Stimulated activated CD8-positive, alpha-beta memory T cell treated with anti-CD3 and anti-CD28 coated beads, Interleukin-2, amount 100 ng/mL, for 1 hour (primary cell): ENCODE measurements at places on chromosomes 7 and 10.

DNA sequence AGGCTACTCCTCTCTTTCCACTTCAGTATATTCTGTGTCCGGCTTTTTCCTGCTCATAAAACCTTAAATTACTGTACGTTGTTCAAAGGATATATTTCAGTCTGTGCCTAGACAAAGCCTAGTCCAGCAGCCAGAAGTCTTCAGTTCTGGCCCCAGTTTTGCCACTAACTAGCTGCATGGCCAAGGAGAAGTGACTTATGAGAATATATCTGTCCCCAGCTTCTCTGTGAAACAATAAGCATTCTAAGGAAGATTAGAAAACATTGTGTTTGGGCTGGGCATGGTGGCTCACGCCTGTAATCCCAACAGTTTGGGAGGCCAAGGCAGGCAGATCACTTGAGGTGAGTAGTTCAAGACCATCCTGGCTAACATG lies 105.0 kb upstream of the HDAC9 start:
- no peak for DNase-seq

DNA sequence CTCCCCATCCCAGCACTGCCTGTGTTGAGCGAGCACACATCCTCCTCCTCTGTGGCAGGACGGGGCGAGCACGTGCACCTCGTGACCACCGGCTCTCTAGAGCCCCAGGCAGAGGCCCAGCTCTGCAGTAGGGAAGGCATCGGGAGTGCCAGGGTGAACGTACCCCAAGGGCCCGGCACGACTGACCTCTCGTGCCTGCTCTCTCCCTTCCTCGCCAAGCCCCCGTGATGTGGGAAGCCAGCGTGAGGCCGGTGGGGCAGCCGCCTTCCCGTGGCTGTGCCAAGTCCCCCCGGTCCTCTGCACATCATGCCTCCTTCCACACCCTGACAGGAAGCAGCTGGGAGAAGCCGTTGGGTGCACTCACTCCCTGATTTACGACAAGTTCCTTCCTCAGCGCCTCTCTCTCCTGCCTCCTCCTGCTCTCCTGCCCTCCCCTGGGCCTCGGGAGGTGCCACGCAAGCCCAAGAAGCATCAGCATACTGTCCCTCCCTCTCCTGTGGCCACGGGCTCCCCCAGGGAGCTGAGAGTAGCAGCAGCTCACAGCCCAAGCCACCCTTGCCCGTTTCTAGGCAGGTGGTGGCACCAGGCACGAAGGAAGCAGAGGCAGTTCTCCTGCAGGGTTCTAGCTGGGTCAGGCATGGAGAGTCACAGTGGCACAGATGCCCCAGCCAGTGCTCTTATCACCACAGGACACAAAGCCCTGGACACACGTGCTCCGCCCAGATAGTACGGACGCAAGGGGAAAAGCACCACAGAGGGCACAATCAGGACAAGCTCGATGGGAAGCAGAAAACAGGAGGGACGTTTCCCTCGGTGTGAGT lies 47.0 kb downstream of the AMZ1 start:
- DNase-seq, result no peak

GRCh38 chr7:78601728-78602127 lies 803.2 kb downstream of the PHTF2 start:
- DNase-seq, result no peak

DNA sequence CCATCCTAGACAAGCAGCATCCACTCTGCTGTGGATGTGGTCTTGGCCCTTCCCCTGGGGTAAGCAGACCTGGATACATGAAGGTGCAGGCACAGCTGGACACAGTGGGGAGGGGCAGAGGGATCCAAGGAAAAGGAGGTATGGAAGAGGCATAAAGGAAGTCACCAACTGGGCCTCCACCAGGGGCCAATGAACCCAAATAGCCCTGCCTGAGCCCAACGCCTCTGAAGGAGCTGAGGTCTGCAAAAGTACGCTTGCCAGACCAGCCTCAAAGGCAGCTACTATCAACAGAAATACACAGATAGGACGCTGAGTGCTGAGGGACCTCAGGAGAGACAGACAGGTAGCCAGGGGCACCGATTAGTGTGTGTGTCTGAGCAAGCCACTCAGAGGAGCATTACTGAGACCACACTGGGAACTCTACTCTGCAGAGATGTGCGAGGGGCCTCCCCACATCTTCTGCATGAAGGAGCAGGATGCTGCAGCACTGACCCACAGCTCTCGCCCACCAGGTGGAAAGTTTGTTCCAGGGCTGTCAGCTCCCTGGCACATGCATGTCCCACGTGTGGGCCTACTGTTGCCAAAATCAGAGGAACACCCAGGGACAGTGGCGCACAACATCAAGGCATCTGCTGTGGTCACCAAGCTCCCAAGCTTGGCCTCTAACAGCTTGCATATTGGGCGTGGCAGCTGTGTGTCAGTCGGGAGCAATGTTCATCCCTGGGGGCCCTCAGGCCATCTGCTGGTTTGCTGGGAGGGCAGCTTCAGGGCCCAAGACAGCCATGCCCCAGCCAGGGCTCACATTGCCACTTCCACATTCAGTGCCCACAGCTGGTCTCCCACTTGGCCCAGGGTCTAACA lies 40.0 kb downstream of the MKI67 start:
- no peak for DNase-seq

GRCh38 chr7:76047811-76048667 lies at the start of the genes MDH2 and STYXL1:
MDH2 (plus strand) TSS chr7:76048106; CDS start chr7:76048161, 55 bp downstream.
STYXL1 (minus strand) TSS chr7:76048000; CDS start chr7:76030523, 17,477 bp downstream.
- peak; percentile 74 for DNase-seq

GRCh38 chr7:17677408-17677807 lies 262.9 kb downstream of the SNX13 start:
- no peak for DNase-seq

- DNase-seq, result no peak
Measured at GRCh38 chr7:77806425-77806824, 7.9 kb downstream of the PHTF2 start.

DNA sequence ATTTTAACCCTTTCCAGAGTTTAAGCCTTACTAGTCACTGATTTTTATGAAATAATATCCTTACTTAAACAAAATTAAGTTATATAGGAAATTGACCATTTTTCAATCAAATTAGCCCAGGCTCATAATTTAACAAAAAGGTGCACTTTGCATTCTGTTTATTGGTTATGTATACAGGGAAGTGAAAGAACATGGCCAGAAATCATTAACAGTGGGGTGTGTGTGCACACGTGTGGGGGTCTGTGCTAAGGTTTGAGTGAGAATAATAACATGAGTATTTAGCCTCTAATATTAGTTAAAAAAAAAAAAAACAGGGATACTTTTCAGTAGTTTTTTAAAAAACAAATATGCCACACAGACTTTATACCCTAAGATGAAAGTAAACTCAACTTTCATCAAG lies 510.5 kb upstream of the PFKP start:
- DNase-seq, result no peak

GRCh38 chr10:117500456-117500855 lies 42.1 kb upstream of the EMX2 start:
- DNase-seq, result no peak

DNA sequence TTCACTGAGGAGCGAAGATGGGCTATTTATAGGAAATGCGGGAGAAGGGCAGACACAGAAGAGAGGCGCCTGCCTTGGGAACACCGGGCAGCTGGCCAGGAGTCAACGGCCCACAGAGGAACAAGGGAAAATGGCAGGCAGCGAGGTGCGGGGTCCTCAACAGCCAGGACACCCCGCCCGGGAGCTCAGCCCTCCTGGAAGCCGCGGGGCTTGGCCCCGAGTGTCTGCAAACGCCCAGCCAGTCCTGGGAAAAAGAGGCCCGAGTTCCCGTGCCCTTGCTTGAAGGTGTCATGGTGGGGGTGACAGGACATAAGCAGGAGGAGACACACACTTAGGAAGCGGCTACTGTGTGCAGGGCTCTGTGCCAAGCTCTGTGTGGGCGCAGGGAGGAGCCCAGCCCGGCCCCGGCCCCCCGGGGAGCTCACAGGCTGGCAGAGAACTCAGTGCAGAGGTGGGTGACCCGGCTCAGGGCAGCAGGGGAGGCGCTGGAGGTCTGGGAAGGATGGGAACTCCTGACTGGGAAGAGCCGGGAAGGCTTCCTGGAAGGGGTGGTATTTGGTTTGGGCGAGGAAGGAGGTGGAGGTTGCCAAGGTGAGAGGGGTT lies 79.9 kb downstream of the ELFN1 start:
- DNase-seq, result no peak

GRCh38 chr10:119945805-119946204 lies 53.3 kb downstream of the SEC23IP start:
- no peak for DNase-seq

DNA sequence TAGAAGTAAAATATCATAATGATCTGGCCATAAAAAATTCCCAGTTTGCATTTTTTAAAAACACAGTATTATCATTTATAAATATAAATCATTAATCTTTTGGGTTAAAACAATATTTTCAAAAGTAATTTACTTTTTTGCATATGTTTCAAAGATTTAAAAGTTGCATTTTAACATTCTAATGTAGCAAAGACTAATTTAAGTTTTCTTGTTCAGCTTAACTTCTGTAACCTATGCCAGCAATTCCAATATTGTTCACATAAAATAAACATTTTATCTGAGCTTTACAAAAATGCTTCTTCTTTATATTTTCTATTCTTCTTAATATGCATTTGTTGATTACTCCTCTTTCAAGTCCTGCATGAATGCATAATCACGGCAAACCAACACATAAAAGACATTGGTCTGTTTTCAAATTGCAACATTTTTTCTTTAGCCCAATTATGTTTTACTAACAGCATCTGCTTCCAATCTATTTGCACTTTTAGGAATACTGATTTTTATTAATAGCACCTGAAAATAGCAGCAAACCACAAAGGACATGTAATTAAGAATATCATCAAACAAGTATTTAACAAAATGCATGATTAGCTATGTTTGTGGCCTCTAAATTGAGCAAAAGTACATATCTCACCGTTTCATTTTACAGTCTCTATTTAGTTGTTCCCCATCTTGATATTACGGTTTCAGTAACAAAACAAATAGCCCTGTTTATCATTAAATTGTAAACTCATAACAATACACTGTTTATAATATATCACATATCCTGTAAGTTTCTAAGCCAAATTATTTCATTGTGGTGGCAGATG lies 286.9 kb upstream of the NFE2L3 start:
- no peak for DNase-seq

- DNase-seq, result no peak
Measured at GRCh38 chr10:56585447-56586171, 224.6 kb upstream of the ZWINT start.

DNA sequence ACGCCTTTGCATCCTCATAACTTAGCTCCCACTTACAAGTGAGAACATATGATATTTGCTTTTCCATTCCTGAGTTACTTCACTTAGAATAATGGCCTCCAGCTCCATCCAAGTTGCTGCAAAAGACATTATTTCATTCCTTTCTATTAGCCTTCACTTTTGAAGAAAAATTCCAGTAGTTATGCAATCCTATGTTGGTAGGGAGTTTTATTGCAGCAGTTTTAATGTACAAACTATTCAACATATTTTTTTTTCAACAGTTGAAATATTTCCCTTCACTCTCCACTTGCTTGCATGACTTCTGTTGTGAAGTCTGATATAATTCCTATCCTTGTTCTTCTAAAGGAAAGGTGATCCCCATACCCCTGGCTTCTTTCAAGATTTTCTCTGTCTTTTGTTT lies 27.3 kb upstream of the ARHGAP22 start:
- DNase-seq, result no peak

GRCh38 chr10:118035354-118036005 lies 11.3 kb downstream of the RAB11FIP2 start:
- no peak for DNase-seq

- no peak for DNase-seq
Measured at GRCh38 chr10:102435529-102436233, 3.3 kb upstream of the CUEDC2 start.

DNA sequence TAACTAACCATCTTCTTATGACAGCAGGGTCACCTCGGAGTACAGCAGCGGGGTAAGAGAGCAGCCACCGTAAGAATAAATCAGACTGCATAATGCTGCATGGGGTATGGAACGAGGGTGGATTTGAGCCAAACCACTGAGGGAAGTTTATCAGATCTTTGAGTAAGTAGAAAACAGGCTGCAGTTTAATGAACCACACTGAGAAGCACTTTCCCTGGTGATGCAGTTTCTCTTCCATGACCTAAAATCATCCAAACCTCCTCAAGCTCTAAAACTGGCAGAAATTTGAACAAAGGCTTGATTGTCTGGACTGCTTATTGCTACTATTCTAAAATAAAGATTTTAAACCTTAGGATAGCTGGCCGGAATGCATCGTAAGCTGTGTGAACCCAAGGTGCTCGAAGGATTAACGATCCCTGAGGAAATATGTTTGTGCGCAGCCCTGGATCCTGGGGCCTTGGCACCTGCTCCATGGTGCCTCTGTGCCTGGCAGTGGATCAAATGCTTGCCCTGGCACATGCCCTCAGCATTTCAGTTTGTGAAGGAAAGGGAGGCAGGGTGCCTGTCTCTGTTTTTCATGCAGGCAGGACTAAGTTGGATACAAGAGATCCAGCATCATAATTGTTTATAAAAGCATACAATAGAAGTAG lies 322.7 kb downstream of the LHFPL3 start:
- DNase-seq, result no peak

- DNase-seq, result no peak
Measured at GRCh38 chr10:32964270-32964669, 6.2 kb upstream of the ITGB1 start.

DNA sequence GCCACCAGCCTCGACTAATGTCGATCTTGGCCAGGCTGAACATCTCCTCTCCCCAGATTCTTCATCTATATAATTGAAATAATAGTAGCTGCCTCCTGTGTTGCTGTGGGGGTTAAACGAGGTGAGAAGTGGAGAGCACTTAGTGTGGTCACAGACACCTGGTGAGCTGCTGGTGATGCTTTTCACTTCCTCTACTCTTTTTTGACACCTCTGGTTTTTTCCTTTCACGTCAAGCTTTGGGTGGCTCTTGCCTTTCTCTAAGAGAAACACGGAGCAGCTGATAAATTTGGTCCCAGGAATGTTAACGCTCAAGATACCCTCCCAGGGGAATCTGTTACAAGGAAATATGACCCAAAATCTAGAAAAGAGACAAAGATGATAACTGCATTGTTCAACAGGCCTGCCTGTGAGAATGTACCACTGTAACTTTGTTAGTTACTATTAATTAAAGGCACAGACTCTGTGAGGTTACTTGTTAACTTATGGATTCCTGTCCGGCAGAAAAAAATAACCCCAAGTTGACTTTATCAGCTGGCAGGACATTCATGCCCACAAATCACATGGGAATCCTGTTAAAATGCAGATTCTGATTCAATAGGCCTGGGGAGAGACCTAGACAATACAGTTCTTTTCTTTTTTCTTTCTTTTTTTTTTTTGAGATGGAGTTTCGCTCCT lies 9.5 kb upstream of the NPFFR1 start:
- DNase-seq, result no peak

- peak; percentile 22 for DNase-seq
Measured at GRCh38 chr10:131896403-131896802, 4.4 kb upstream of the PPP2R2D start.

DNA sequence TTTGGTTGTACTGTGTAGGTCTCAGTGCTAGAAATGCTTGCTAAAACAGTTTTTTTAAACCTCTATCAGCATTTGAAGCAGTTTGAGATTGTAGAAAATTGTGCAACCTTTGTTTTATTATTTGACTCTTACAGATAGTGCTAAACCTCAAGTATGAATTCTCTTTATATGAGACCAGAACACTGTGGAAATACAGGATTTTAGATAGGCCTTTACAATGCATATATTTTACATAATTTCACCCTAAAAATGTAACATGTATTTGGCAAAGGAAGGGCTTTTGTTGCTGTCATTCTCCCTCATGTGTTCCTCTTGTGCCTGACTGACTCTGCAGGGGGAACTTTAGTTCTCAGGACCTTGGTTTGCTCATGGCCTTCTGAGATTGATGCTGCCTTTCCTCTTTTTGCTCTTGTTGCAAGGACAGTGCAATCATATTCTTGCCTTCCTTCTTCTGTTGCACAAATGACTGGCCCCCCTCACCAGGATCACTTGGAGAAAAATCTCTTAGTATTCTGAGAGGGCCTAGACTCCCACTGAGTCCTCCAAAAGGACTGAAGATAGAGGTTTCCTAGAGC lies 188.7 kb downstream of the PPP1R9A start:
- DNase-seq, result no peak

- no peak for DNase-seq
Measured at GRCh38 chr10:124003481-124003870, 89.9 kb downstream of the CHST15 start.
